A549 treated with Mapracorat at 1 μM for 4 hours (cell line): ENCODE measurements at places on chromosomes 2 and 18. TPM values are rescaled to one million over a fixed set of nuclear protein-coding genes. Genes with fewer than 3 reads are reported as not detected.

CYRIA gene
- 0.15 to 0.86 TPM (median 0.28 TPM) in 5 replicates for total RNA-seq

LYPD6B gene
- total RNA-seq: not detected in 5 replicates

CIB4 gene
- 0.31 to 0.38 TPM (median 0.35 TPM) in 3 of 5 replicates, not detected in the others for total RNA-seq

SERPINB12 gene
- total RNA-seq: not detected in 5 replicates

CFAP221 gene
- 0.22 to 1.0 TPM (median 0.31 TPM) in 5 replicates for total RNA-seq

MYOM1 gene
- total RNA-seq: 0.08 to 0.59 TPM (median 0.30 TPM) in 5 replicates

UGT1A4 gene
- total RNA-seq: 0.07 to 0.12 TPM in 2 of 5 replicates, not detected in the others

CYP27A1 gene
- 0.14 to 0.16 TPM (median 0.15 TPM) in 3 of 5 replicates, not detected in the others for total RNA-seq

TEX44 gene
- not detected in 5 replicates for total RNA-seq

FZD7 gene
- total RNA-seq: 5.2 to 7.3 TPM (median 6.4 TPM) in 5 replicates

XDH gene
- 1.1 to 1.7 TPM (median 1.1 TPM) in 5 replicates for total RNA-seq

GPATCH11 gene
- total RNA-seq: 7.7 to 11.1 TPM (median 9.6 TPM) in 5 replicates

SPAST gene
- 11.3 to 15.3 TPM (median 14.3 TPM) in 5 replicates for total RNA-seq

SP100 gene
- 23.5 to 30.4 TPM (median 27.5 TPM) in 5 replicates for total RNA-seq

CEP192 gene
- total RNA-seq: 7.2 to 9.3 TPM (median 8.9 TPM) in 5 replicates

SULT6B1 gene
- total RNA-seq: not detected in 5 replicates

MAP3K2 gene
- total RNA-seq: 13.1 to 26.8 TPM (median 19.8 TPM) in 5 replicates

PLGLB1 gene
- total RNA-seq: 0.48 to 1.1 TPM (median 0.71 TPM) in 4 of 5 replicates, not detected in the other

LOXHD1 gene
- not detected in 5 replicates for total RNA-seq

BOD1L2 gene
- not detected in 5 replicates for total RNA-seq

METTL8 gene
- 21.4 to 30.8 TPM (median 26.0 TPM) in 5 replicates for total RNA-seq

UGT1A5 gene
- not detected in 5 replicates for total RNA-seq

TUBA3D gene
- total RNA-seq: 3.8 to 11.1 TPM (median 5.4 TPM) in 5 replicates

RGPD3 gene
- 0.14 to 0.26 TPM (median 0.16 TPM) in 5 replicates for total RNA-seq

HK2 gene
- 0.77 to 1.00 TPM (median 0.93 TPM) in 5 replicates for total RNA-seq

AFF3 gene
- total RNA-seq: 0.01 to 0.08 TPM (median 0.08 TPM) in 3 of 5 replicates, not detected in the others

ZNF638 gene
- total RNA-seq: 49.8 to 73.4 TPM (median 58.4 TPM) in 5 replicates

ALPI gene
- not detected in 5 replicates for total RNA-seq

ZNF521 gene
- not detected in 5 replicates for total RNA-seq

MAP3K20 gene
- total RNA-seq: 23.7 to 32.2 TPM (median 30.1 TPM) in 5 replicates

VIT gene
- not detected in 5 replicates for total RNA-seq

TACR1 gene
- 0.05 to 0.06 TPM (median 0.06 TPM) in 3 of 5 replicates, not detected in the others for total RNA-seq

IL1R2 gene
- 0.85 to 1.9 TPM (median 1.2 TPM) in 5 replicates for total RNA-seq

KLHL29 gene
- total RNA-seq: 4.5 to 6.2 TPM (median 5.3 TPM) in 5 replicates

RAB27B gene
- 9.1 to 13.0 TPM (median 10.5 TPM) in 5 replicates for total RNA-seq

ARID5A gene
- total RNA-seq: 4.2 to 5.9 TPM (median 5.3 TPM) in 5 replicates

ASPRV1 gene
- total RNA-seq: 0.19 to 0.27 TPM (median 0.23 TPM) in 5 replicates

PMAIP1 gene
- total RNA-seq: 11.7 to 13.9 TPM (median 13.1 TPM) in 5 replicates

BCL2 gene
- total RNA-seq: 0.38 to 0.67 TPM (median 0.53 TPM) in 5 replicates

SCN1A gene
- total RNA-seq: not detected in 5 replicates

TET3 gene
- total RNA-seq: 6.7 to 9.3 TPM (median 9.0 TPM) in 5 replicates

POTEJ gene
- not detected in 5 replicates for total RNA-seq

CXCR1 gene
- not detected in 5 replicates for total RNA-seq

LCT gene
- 0.05 to 0.06 TPM in 2 of 5 replicates, not detected in the others for total RNA-seq

GDF7 gene
- 0.02 to 0.13 TPM (median 0.09 TPM) in 5 replicates for total RNA-seq

WDR7 gene
- 2.3 to 5.4 TPM (median 3.2 TPM) in 5 replicates for total RNA-seq

TMEM37 gene
- total RNA-seq: 1.4 to 2.6 TPM (median 2.1 TPM) in 5 replicates

RMND5A gene
- total RNA-seq: 22.6 to 28.2 TPM (median 24.9 TPM) in 5 replicates

ANKRD30B gene
- total RNA-seq: not detected in 5 replicates
